ENCODE measurements at places on chromosomes 1 and 21.

DNA sequence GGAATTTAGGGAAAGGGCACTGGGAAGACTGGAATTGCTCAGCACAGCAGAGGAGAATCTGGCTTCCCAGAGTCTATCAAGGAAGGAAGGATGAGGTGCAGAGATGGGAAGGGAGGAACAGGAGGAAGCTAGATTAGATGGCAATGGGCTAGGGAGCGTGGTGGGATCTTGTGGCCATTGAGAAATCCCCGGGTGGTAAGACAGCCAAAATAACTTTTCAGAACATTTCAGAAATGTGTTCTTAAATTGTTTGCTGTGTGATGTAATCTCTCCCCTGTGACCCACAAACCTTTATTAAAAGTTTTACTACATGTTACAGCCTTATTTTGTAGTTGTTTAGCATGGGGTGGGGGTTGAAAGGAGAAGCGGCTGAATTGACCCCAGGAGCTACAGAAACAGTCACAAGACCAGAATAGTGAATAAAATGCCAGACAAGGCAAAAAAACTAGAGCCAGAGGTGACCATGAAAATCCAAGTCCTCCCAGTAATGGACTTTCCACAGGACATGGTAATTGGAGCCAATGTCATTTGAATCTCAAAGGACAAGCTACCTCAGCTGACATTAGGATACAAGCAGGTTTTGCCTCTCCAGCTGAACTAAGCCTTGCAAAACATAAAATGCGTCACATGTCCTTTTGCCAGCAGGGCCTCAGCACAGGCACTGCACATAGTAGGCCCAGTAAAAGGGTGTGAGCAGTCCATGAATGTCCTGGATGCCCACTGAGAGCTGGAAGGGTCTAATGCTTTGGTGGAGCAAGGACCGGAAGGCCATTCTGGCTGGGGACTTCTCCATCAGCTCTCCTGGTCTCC is 980 bp upstream of the AHCYL1 start:
- DNase-seq, result peak; percentile 74

DNA sequence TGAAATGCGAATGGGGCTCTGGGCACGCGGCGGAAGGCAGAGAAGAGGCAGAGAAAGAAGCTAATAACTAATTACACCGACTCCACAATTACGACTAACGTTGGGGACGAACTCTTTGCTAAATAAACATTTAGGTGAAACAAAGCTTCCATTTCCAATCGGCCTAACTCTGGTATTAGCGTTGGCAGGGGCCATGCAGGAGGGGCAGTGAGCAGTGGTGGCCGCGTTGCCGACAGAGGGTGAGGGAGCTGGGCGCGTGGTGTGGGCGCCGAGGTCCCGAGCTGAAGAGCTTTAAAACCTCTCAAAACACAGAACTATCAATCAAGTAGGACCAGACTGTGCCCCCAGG is 553 bp upstream of the NDUFV3 start:
- DNase-seq, result no peak

GRCh38 chr1:156712626-156713025 is 7.2 kb upstream of the CRABP2 start:
- no peak for DNase-seq

GRCh38 chr1:172906778-172907592 is 143.8 kb downstream of the TNFSF18 start:
- DNase-seq, result peak; percentile 95

DNA sequence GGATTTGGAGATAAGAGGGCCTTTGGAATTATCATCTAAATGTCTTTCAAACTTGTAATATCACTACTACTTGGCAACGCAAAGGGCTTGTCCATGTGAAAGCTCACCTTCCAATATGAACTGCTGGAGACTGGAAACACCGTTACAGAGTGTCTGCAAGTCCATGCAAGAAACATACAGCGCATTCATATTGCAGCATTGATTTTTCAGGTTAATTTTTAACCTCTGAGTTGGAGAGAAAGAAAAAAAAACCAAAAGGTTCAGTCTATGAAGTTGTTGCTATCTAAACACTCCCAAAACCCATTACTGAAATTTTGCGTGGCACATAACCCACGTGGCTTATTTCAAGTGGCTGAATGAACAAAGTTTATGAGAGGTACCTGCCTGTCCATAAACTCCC is 23.8 kb downstream of the DAB1 start:
- no peak for DNase-seq

DNA sequence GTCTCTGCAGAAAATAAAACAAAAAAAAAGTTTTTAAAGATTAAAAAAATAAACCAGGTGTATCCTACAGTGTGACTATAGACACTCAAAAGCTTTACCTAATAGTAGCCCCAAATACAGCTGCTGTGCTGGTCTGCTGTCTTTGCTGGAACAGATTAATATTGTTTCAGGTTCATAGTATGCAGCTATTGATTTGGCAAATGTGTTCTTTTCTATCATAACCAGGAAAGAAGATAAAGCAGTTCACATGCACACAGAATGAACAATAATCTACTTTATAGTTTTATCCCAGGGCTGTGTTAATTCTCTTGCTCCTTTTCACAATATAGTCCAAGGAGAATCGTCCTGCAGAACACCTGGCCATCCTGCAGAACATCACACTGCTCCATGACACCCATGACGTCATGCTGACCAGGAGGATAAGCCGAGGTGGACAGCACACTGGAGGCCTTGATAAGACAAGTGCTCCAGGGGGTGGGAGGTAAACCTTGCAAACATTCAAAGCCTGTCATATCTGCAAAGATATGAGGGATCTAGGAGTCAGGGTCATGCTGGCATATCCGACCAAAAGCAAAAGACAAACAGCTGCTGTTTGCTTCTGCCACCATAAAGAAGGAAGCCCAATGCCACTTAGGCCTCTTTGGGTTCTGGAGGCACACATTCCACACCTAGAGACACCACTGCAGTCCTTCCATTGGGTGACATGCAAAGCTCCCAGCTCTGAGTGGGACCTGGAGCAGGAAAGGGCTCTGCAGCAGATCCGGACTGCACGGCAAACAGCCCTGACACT is 86.1 kb upstream of the SLC2A1 start:
- no peak for DNase-seq

GRCh38 chr1:182348961-182349747 is 42.4 kb downstream of the GLUL start:
- DNase-seq, result no peak

DNA sequence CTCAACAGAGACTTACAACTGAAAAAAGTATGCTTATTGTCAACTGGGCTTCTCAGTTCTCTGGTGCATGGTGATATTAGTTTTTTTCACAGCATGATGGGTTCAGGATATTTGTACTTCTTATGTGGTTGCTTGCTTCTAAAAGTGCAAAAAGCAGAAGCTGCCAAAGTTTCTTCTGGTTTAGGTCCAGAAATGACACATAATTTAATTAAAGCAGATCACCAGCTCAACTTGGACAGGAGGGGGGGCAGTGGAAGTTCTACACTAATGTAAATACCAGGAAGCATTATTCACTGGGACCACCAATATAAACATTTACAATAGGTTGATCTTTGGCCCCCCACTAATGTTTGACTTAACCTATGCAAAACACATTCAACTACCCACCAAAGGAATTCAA is 354.8 kb upstream of the BRINP3 start:
- DNase-seq, result no peak

DNA sequence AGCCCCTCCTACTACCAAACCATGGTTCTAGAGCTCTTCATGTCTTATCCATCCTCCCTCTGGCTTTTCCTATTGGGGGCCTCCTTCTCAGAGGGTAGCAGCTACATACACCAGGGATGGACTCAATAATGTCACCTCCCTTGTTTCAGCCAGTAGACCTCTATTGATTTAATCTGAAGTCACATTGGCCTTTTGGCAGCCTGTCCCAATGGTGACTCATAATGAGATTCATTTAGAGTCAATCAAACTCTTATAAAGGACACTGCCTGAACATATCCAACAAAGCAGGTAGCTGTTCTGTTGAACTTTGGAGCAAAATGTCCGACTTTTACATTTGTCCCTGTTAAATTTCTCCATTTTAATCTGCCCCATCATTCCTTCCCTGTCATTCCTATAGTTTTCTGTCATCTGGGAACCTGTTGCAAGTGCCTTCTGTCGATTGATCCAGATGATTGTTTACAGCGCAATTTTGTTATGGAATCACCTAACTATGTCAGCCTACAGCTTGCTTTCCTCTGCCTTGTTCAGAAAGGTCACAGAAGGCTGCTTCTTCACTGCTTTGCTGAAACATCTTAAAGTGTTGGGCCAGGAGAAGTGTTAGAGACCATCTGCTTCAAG is 105.9 kb downstream of the ETS2 start:
- no peak for DNase-seq

DNA sequence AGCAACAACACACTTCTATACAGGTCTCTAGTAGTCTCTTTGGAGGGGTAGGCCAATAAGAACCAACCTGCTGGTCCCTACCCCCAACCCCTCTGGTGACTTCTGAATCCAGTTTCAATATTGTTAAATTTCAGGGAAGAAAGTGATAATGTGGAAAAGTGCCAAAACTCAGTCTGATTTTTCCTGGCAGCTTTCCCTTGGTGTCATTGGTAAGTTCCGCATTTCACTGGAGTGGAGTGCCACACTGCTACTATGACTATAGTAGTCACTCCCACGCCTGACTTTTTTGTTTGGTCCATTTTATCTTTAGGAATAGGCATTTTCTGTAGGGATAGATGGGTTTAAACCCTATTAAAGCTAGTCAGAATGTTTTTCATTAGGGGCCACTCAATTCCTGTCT is 5.7 kb upstream of the ARID1A start:
- DNase-seq, result no peak

DNA sequence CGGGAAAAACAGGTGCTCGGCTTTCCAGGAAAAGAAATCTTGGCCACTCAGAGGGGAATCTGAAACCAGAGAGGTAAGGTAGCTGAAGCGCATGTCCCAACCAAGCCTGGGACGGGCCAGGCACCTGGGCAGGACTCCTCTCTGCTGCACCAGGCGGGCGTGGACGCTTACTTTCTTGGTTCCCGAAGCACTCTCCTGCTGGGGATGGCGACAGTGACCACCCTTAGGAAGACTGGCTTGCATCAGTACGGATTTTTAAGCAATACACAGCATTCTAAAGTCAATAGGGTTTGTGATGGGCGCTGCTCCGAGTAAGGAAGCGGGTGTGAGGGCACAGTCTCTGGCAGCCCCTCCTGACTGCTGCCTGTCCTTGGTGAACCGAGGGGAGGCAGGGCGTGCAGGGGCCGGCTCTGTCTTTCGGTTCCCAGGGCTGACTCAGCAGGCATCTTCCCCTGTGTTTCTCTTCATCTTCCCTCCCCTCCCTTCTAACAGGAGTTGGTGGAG is 74.9 kb upstream of the ANGPTL1 start:
- DNase-seq, result peak; percentile 40

GRCh38 chr1:15843826-15844572 is 3.5 kb upstream of the SPEN start:
- DNase-seq, result no peak

DNA sequence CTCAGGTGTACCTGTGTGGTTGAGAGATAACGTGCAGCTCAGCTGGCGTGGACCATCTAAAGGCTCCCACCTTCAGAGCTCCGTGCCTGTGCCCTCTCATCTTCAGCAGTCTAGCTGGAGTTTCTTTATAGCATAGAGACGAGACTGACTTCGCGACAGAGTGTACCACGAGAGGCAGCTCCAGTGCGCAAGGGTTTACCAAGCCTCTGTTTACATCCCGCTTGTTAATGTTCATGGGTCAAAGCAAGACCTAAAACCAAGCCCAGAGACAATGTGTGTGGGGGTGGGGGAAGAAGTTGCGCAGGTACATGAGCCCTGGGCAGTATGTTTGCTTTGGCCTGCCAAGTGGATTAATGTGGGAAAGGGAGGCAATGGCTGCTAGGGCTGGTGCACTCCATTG is 15.6 kb downstream of the RHOU start:
- DNase-seq, result no peak

GRCh38 chr1:19735440-19736127 is 64.1 kb downstream of the TMCO4 start:
- peak; percentile 96 for DNase-seq

- DNase-seq, result no peak
Measured at GRCh38 chr1:81433676-81434075, 367.1 kb upstream of the ADGRL2 start.

DNA sequence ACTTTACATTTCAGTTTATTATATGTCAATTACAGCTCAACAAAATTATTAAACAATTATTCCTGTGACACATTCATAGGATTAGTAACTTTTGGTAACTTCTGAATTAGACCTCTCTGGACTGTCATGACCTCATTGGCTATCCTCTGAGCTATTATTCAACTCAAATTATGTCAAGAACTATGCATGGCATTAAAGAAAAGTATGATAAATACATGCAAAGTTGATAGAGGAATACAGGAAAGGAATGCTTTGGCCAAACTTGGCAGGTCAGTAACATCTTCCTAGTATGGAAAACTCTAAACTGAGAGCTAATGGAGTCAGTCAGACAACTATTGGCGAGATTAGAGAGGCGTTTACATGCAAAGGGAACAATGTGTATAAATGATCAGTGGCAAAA is 158.4 kb downstream of the DUSP10 start:
- no peak for DNase-seq

GRCh38 chr1:41022424-41022823 is 899 bp upstream of the SLFNL1 start:
- no peak for DNase-seq

- no peak for DNase-seq
Measured at GRCh38 chr21:33021667-33022066, 4.1 kb upstream of the OLIG2 start.

DNA sequence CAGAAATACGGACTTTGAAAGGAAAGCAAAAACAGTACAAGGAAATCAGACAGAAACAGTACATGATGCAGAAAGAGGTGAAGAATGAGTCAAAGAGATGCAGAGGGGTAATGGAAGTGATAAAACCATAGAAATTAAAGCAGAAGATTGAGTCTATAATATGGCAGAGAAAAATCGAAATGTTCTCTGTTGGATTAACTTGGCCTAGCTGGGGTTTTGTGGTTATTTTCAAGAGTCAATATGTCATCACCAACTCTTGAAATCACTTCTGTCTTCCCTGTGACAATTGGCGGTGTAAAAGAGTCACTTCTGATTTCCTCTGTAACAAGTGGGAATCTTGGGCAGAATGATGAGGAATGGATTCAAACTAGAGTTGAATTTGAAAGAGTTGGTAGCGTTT is 7.4 kb downstream of the YTHDF2 start:
- DNase-seq, result no peak

DNA sequence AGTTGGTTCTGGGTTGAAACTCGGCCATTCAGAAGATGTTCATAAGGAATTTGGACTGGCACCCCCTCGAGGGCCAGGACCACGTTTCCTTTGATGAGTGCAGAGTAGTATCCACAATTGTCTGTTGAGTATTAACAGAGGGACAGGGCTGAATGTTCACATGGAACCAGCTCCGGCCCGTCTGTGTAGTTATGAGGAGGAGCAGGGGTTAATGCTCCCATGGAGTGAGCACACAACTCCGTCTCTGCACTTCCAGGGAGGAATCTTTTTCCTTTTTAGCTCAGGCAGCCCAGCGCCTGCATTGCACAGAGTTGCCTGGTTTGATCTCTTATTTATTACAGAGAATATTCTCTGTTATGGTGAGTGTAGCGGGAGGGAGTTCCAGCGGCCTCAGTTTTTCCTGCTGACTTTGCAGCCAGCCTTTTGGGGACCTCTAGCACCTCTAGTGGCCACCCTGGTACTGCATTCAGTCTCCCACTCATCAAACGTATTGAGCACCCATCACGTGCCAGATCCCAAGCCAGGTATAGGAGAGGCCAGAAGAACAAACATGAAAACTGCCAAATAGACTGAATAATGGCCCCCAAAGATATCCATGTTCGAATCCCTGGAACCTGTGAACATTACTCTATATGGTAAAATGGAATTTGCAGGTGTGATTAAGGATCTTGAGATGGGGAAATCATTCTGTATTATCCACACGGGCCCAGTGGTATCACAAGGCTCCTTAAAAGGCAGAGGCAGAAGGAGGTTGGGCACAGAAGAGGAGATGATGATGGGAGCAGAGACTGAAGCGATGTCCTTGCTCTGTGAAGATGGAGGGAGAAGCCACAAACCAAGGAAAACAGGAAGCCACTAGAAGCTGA is 167.7 kb upstream of the CSF3R start:
- peak; percentile 73 for DNase-seq
